ENCODE measurements at places on chromosomes 13 and 19.

DNA sequence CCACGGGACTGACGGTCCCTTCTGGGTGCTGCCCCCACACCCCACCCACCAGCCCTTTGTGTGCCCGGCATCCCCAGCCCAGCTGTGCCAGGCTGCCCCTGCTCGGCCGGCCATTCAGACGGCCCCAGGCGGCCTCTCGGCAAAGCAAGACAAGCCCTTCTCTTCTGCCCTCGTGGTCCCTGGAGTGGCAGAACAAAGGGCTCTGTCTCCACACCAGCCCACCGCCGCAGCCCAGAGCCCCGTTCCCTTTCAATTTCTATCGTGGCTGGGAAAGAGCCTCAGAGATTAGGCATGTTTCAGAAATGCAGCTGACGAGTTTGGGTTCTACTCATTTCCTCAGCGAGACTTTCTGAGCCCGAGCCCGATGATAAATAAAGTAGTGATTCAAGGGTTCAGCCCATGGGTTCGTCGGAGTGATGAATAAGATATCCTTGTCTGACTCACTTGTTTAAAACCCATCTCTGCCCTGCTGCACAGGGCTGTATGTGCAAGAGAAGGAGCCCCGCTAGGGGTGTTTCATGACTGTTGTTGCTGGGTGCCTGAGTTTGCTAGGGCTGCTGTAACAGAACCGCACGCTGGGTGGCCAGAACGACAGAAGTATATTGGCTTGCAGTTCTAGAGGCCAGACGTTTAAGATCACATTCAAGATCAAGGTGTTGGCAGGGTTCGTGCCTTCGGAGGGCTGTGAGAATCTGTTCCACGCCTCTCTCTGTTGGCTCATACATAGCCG lies 4.3 kb downstream of the MYO9B start:
- DNase-seq, result peak; percentile 82
- no peaks in the 10 kb centered on the region for H3K36me3 ChIP-seq
- peak overlapping the region; percentile 92 for H3K4me3 ChIP-seq
- peaks cover 48% of the 10 kb centered on the region for H3K4me1 ChIP-seq
- peak overlapping the region; percentile 97 for H3K27ac ChIP-seq
- no peaks in the 10 kb centered on the region for H3K27me3 ChIP-seq

- no peaks in the 10 kb centered on the region for H3K27me3 ChIP-seq
- H3K36me3 ChIP-seq, result no peaks in the 10 kb centered on the region
- DNase-seq, result no peak
- no peak overlapping the region for H3K4me3 ChIP-seq
- H3K27ac ChIP-seq, result no peak overlapping the region
Measured at GRCh38 chr19:4080473-4080872, 13.8 kb upstream of the ZBTB7A start.

DNA sequence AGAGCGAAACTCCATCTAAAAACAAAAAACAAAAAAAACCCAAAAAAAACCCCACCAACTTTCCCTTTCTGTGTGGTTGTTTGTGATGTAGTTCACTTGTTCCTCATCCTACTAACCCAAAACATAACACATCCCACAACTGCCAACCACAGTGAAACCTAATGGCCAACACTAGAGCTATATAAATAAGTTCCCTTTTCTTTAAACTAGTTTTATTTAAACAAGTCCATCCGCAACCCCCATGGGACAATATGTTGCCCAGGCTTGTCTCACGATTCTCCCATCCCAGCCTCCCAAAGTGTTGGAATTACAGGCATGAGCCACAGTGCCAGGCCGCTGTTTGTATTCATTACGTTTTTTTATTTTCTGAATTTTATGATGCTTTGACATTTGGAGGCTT lies 71.2 kb upstream of the ADGRE5 start:
- no peak for DNase-seq
- H3K4me3 ChIP-seq, result no peak overlapping the region
- no peaks in the 10 kb centered on the region for H3K36me3 ChIP-seq
- H3K4me1 ChIP-seq, result no peaks in the 10 kb centered on the region

- H3K36me3 ChIP-seq, result no peaks in the 10 kb centered on the region
- no peaks in the 10 kb centered on the region for H3K27me3 ChIP-seq
- peak overlapping the region; percentile 38 for H3K27ac ChIP-seq
- H3K4me3 ChIP-seq, result peak overlapping the region; percentile 87
- peaks cover 36% of the 10 kb centered on the region for H3K4me1 ChIP-seq
Measured at GRCh38 chr19:343941-344624, 513 bp downstream of the MIER2 start.

- H3K27ac ChIP-seq, result no peak overlapping the region
- no peaks in the 10 kb centered on the region for H3K36me3 ChIP-seq
- no peaks in the 10 kb centered on the region for H3K27me3 ChIP-seq
- no peaks in the 10 kb centered on the region for H3K4me1 ChIP-seq
Measured at GRCh38 chr13:74153316-74153715, 19.1 kb upstream of the KLF12 start.

DNA sequence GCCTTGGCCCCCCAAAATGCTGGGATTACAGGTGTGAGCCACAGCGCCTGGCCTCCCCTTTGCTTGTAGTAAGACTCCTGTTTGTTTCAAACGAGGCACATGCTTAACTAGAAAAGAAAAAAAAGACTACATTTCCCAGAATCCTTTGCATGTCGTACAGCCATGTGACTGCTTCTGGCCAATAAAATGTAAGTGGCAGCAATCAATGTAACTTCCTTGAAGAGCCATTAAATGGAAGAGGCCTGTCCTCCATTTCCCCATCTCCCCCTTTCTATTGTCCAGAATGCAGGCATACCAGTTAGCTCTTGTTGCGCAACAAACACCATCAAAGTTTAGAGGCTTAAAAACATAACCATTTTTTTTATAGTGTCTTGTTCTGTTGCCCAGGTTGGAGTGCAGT lies 10.4 kb upstream of the GPR32 start:
- no peaks in the 10 kb centered on the region for H3K27me3 ChIP-seq
- H3K4me3 ChIP-seq, result no peak overlapping the region
- H3K27ac ChIP-seq, result no peak overlapping the region
- H3K36me3 ChIP-seq, result no peaks in the 10 kb centered on the region
- no peaks in the 10 kb centered on the region for H3K4me1 ChIP-seq

- H3K27me3 ChIP-seq, result no peaks in the 10 kb centered on the region
- DNase-seq, result no peak
- no peaks in the 10 kb centered on the region for H3K4me1 ChIP-seq
- H3K27ac ChIP-seq, result no peak overlapping the region
Measured at GRCh38 chr13:98396071-98396710, 180.7 kb downstream of the STK24 start.

DNA sequence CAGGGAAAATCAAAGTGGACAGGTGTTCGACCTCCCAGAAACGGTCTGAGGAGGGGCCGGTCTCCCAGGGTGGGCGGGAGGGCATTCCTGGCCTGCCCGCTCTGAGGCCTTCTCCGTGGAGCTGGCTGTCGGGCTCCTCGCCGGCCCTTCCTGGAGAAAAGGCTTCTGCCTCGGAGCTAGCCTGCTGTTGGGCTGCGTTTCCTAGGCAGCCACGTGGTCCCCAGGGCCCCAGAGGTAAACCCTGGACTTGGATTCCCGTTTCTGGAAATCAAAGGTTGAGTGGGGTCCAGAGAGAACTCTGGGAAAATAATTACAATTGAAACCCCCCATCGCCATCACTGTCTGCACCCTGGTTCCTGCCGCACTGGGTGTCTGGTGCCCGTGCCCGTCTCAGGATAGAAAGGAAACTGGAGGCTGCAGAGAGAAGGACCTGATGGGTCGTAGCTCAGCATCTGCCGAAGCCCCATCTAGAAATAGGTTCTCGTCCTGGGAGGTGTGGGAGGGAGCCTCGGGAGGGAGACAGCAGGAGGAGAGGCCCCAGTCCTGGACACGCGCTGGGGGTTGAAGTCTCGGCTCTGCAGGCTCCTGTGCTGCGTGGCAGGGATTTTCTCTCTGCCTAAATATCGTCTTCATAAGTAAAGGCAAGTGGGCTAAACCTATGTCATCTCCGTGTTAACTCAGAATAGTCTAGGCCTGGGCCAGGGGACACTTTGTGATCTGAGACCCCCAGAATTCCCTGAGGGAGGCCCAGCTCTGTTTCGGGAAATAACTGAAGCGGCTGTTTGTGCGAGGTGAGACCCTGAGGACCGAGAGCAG lies 7.7 kb upstream of the PROZ start:
- H3K27me3 ChIP-seq, result no peaks in the 10 kb centered on the region
- no peak overlapping the region for H3K27ac ChIP-seq
- no peak for DNase-seq
- H3K4me1 ChIP-seq, result peaks cover 7% of the 10 kb centered on the region
- H3K36me3 ChIP-seq, result no peaks in the 10 kb centered on the region
- H3K4me3 ChIP-seq, result no peak overlapping the region

- H3K27ac ChIP-seq, result no peak overlapping the region
Measured at GRCh38 chr19:3509566-3509989, 3.5 kb downstream of the FZR1 start.

DNA sequence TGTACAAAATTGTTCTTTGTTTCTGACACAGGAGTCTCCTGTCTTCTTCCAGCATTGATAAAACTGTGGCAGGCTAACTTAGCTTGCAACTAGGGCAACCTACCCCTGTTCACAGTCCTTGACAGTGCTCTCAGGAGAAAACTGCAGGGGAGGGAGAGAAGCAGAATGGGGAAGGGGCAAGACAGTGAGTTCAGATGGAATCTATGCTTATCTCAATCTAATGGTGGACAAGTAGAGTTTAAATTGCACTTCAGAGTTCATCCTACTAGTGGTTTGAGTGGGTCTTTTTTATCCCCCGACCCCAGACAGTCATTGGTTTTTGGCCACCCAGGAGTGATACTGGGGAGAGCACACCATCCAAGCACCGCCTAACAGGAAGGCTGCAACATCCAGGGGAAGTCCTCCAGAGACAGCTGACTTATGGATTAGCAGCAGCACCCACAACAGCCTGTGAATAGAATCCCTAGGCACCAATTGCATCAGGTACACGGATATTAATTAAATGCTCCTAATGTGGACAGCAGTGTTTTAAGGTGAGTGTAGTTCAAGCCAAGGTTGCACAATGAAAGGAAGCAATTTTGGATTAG lies 236.6 kb downstream of the NHLRC3 start:
- H3K4me3 ChIP-seq, result no peak overlapping the region
- H3K27ac ChIP-seq, result no peak overlapping the region
- H3K36me3 ChIP-seq, result no peaks in the 10 kb centered on the region
- DNase-seq, result no peak
- no peaks in the 10 kb centered on the region for H3K27me3 ChIP-seq

DNA sequence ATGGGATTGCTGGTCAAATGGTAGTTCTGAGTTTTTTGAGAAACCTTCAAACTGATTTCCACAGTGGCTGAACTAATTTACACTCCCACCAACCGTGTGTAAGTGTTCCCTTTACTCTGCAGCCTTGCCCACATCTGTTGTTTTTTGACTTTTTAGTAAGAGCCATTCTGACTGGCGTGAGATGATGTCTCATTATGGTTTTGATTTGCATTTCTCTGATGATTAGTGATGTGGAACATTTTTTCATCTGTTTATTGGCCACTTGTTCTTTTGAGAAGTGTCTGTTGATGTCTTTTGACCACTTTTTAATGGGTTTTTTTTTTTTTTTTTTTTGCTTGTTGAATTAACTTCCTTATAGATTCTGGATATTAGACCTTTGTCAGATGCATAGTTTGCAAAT lies 4.3 kb downstream of the CAB39L start:
- DNase-seq, result no peak
- H3K27ac ChIP-seq, result no peak overlapping the region
- H3K36me3 ChIP-seq, result no peaks in the 10 kb centered on the region
- peaks cover 10% of the 10 kb centered on the region for H3K4me1 ChIP-seq
- H3K27me3 ChIP-seq, result no peaks in the 10 kb centered on the region

GRCh38 chr19:42111384-42111783 lies 20.9 kb downstream of the POU2F2 start:
- H3K27me3 ChIP-seq, result no peaks in the 10 kb centered on the region
- H3K4me1 ChIP-seq, result peaks cover 13% of the 10 kb centered on the region
- H3K36me3 ChIP-seq, result no peaks in the 10 kb centered on the region
- no peak overlapping the region for H3K27ac ChIP-seq

- H3K36me3 ChIP-seq, result no peaks in the 10 kb centered on the region
- no peaks in the 10 kb centered on the region for H3K27me3 ChIP-seq
- H3K27ac ChIP-seq, result no peak overlapping the region
- no peak for DNase-seq
- H3K4me3 ChIP-seq, result no peak overlapping the region
- peaks cover 8% of the 10 kb centered on the region for H3K4me1 ChIP-seq
Measured at GRCh38 chr13:79312340-79312855, 93.7 kb downstream of the RBM26 start.

- DNase-seq, result no peak
- H3K27ac ChIP-seq, result no peak overlapping the region
- H3K4me1 ChIP-seq, result no peaks in the 10 kb centered on the region
- H3K4me3 ChIP-seq, result no peak overlapping the region
- no peaks in the 10 kb centered on the region for H3K27me3 ChIP-seq
Measured at GRCh38 chr19:47406711-47407416, 12.5 kb downstream of the MEIS3 start.

GRCh38 chr13:52894413-52894812 lies 46.0 kb upstream of the PCDH8 start:
- no peaks in the 10 kb centered on the region for H3K4me1 ChIP-seq
- H3K27ac ChIP-seq, result no peak overlapping the region
- no peaks in the 10 kb centered on the region for H3K27me3 ChIP-seq
- H3K36me3 ChIP-seq, result no peaks in the 10 kb centered on the region

GRCh38 chr19:56321989-56322440 lies 7.4 kb upstream of the ZSCAN5A start:
- no peak overlapping the region for H3K27ac ChIP-seq
- DNase-seq, result no peak
- no peaks in the 10 kb centered on the region for H3K4me1 ChIP-seq
- H3K36me3 ChIP-seq, result no peaks in the 10 kb centered on the region

DNA sequence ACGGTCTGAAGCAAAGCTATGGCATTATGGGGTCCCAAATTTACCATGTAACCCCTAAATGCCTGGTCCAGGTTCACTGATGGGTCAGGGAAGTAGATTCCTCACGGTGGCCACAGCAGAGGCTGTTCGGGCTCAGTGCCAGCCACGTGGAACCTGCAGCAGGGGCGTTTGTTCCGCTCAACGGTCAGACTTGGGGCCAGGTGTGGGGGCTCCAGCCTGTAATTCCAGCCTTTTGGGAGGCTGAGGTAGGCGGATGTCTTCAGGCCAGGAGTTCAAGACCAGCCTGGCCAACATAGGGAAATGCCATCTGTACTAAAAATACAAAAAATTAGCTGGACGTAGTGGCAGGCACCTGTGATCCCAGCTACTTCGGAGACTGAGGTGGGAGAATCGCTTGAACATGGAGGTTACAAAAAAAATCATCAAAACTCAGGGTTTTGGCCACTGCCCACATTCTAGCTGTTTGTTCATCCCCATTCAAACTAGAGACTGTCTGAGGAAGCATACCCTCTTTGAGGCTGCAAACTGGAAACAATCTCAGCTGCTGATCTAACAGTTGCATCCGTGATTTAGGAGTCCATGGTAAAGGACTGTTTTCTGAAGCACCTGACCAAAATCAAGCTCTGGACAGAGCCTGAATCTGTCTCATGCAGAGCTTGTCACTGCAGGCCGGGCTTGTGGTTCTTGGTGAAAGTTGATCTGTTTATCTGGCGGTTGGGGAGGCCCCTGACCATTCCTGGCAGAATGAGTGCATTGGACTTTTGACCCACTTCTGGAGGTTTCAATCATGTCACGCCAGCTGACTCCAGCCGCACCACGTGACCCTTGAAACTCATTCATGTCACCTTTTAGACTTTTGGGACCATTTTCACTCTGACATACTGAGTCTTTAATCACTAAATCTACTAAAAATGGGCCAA lies 30.2 kb upstream of the ZNF331 start:
- H3K4me3 ChIP-seq, result no peak overlapping the region
- no peak for DNase-seq
- no peak overlapping the region for H3K27ac ChIP-seq
- no peaks in the 10 kb centered on the region for H3K36me3 ChIP-seq
